Muscle of arm (tissue), 14 donors: ENCODE measurements at places on chromosomes 4 and X.

DNA sequence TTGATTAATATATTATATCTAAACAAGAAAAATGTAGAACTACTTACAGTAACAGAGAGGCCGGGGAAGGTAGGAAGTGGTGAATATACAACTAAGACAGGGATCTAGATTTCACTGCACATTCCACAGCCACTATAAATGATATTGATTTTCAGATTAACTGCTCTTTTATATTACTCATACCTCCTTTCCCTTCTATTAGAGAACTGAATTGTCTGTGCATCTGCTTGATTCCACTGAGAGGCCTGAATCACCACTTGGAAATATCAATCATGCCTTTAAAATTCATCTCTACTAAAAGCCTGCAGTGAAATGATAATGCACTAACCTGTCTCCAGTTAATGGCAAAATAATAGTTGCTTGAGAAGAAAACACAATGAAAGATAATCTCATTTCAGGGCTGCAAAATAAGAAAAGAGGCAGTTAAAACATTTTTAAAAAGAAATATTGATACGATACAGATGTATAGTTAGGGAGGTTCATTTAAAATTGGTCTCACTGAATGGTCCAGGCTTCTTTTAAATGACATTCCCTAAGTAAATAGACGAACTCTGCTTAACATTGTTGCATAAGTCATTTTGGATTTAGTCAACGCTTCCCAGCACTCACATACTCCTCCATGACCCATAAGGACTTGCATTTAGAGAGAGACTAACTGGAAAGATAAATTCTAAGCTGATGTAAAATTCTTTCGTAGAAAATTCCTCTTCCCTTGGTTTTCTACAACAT is 3.8 kb downstream of the ANTXR2 start:
- no peak for DNase-seq

GRCh38 chrX:150085881-150086280 is 147.6 kb upstream of the EOLA2 start:
- DNase-seq = no peak

- no peak for DNase-seq
Measured at GRCh38 chr4:107804956-107805355, 19.8 kb upstream of the SGMS2 start.

DNA sequence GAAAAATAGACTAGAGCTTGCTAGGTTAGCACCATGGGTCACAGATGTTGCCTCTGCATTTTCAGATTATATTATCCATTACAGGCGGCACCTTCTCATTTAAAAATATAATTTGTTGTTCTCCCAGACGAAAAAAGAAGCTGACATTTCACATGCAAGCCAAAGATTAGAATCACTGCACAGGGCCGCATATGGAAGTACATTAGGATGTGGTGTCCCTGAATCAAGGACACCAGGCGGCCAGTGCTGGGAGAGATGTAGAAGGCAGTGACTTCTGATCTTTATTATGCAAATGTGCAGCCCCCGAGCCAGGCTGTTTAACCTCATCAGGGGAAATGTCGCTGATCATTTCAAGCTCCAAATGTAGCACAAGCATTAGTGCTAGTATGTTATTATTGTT is 22.8 kb downstream of the REELD1 start:
- DNase-seq = no peak

DNA sequence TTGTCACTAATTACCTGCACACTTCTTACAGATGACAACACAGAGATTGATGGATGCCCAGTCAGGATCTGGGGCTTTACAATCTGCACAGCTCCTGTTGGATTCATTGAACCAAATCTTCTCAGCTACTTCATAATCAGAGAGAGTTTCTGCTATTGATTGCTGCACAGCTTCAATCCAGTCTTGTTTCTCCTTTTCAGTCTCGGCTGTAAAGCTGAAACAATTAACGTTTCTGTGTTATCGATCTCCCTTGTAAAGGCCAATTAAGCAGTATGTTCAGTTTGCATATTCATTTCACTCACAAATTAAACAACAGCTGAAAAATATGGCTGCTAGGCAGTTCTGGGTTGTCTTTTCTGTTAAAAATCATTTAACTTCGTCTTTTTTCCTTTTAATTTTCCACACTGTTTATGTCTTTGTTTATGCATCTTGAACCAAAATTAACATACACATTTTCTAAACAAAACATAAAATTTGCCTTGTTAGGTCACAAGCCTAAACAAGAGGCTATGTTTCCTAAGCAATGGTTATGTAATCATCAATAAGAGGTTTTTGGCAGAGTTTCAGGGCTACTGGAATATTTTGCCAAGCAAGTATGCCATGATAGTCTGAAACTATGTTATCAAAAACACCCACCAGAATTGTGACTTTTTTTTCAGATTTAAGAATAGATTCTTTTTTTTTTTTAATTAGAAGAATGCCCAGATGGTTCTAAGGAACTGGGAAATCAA is 79.2 kb downstream of the ARAP2 start:
- no peak for DNase-seq

- DNase-seq = no peak
Measured at GRCh38 chr4:40264995-40265909, 68.4 kb downstream of the RHOH start.

- no peak for DNase-seq
Measured at GRCh38 chr4:5719350-5720055, 8.5 kb downstream of the EVC start.

- DNase-seq = no peak
Measured at GRCh38 chr4:124647599-124647998, 64.9 kb downstream of the ANKRD50 start.

DNA sequence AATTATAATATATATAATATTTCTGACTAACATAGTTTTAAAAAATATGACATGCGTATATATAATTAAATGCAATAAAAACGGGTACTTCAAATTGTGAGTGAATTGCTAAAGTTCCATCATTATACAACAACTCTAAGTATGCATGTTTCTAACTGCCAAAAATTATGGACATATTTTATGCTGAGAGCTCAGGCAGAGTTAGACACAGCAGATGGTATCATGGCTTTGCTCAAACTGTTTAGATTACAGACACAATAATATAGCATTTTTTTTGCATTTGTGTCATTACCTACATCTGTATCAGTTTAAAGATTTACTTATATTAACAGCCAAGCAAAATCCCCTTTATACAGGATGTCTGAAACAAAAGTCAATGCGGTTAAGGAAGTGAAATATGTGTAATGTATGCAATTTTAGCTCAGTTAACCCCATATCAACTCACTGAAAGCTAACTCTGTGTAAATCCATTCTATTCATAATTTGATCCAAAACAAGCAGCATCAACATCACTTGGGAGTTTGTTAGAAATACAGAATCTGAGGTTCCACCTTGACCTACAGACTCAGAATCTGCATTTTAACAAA is 119.1 kb upstream of the CNKSR2 start:
- DNase-seq = no peak

GRCh38 chr4:17414392-17414791 is 97.5 kb downstream of the QDPR start:
- DNase-seq = no peak

DNA sequence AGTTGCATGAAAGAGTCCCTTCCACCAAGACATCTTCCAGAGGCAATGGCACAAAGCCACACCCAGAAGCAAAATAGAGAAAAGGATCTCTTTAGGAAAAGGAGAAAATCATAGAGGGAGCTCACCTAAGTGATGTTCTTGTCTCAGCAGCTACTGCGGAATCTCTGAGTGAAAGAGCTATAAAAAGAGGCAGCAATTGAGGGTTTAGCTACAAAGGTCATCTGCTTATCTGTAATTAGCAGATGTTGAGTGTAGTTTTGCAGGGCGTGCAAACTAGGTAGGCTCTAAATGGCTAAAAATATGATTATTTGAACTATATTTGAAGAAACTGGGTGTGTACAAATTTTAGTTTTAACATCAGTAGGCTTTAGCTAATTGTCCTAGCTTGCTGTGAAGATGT is 276.0 kb downstream of the HS3ST1 start:
- no peak for DNase-seq

- DNase-seq = no peak
Measured at GRCh38 chr4:3871181-3871852, 105.1 kb downstream of the ADRA2C start.

DNA sequence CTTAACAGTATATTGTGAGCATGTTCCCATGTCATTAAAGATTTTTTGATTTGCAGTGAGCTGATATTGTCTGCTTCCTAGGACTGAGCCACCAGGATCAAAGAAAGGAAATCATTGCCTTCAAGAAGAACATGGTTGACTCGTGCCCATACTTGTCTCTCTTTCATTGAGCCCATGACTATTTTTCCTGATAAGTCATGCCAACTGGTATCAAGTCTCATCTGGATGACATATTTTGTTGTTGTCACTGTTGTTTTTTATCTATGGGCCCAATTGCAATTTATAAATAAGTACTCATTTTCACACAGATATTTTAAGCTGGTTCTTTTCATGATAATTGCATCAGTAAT is 10.2 kb upstream of the RHOH start:
- no peak for DNase-seq

DNA sequence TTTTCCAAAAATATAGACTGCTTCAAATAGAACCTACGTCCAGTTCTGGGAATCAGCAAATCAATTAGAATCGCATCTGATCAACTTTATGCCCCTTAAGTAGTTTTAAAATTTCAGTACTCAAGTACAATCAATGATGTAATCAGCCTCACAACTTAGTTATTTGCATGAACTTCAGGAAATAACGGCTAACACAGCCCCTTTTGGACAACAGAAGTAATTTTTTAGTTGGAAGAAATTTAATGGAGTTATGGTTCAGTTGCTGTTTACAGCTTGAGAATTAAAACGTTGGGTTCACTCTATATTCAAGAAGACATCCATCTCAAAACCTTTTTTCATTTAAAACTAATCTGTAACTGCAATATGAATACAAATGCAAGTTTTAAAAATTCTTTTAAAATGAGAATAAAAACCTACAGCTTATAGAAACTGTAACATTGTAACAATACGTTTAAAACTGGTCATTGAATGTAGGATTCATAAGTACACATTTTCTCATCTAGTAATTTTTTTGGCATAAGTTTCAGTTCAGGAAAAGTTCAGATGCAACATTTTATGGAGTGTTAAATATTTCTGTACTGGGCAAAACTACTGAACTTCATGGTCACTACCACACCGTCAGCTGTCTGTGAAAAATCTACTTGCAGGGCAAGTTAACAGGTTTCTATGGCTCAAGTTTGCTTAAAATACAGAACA is 956 bp downstream of the TAPT1 start:
- DNase-seq = peak; percentile 31

DNA sequence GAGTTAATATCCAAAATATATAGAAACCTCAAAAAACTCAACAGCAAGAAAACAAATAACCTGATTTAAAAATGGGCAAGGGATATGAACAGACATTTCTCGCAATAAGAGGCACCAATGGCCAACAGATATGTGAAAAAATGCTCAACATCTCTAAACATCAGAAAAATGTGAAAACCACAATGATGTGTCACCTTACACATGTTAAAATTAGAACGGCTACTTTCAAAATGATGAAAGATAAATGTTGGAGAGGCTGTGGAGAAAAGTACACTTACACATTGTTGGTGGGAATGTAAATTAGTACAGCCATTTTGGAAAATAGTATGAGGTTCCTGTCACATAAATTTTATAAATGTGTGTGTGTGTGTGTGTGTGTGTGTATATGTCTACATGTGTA is 731.3 kb downstream of the DMD start:
- DNase-seq = no peak

GRCh38 chr4:88212253-88212561 is 53.8 kb upstream of the ABCG2 start:
- DNase-seq = no peak

- no peak for DNase-seq
Measured at GRCh38 chr4:135249024-135249423, 1047.4 kb upstream of the PABPC4L start.

- no peak for DNase-seq
Measured at GRCh38 chrX:16137416-16138107, 14.2 kb downstream of the GRPR start.

DNA sequence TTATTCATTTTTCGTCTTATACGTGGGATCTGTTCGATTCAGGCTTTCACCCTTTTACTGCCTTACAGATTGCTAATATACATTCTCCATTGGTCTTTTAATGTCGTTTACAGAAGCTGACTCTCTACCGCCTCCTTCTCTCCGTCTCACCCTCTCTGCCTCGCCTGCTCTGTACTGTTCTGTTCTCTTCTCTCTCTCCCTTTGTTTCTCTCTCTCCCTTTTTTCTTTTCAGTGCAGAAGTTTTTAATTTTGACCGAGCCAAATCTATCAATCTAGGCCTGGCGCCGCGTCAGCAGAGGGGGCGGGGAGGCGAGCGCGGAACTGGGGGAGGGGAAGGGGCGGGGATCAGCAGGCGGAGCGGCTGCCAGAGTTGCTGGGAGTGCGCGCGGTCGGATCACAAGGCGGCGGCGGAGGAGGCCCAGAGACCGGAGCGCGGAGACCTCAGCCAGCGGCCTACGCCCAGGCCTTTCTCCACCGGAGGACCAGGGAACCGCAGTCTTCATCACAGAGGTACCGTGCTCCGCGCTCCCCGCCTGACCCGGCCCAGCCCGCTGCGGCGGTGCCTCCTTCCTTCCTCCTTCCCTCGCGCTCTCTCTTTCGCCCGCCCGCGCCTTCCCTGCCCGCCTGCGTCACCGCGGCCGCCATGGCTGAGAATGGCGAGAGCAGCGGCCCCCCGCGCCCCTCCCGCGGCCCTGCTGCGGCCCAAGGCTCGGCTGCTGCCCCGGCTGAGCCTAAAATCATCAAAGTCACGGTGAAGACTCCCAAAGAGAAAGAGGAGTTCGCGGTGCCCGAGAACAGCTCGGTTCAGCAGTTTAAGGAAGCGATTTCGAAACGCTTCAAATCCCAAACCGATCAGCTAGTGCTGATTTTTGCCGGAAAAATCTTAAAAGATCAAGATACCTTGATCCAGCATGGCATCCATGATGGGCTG is at the start of gene UBQLN2:
Gene UBQLN2 (plus strand): TSS at position 397 of the 931 bp plus-strand sequence. CDS start 247 bp downstream, at position 644.
- peak; percentile 87 for DNase-seq

GRCh38 chr4:8315435-8316250 is 46.1 kb downstream of the HTRA3 start:
- DNase-seq = peak; percentile 53

DNA sequence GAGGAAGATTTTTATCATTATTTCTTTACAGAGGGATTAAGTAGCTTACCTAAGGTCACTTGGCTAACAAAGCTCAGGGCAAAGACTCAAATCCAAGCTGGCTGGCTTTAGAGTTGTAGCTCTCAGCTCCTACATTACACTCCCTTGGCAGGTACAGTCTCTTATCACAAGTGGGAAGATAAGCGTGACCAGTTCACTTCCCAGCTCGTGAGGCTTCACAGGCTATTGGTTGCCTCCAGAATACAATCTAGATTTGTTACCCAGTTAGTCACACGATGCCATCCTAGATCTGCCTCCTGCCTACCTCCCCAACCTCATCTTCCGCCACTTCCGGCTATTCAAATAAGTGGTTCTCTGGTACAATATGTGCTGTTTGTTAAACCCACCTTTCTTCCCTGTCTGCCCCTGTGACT is 3.7 kb downstream of the MMRN1 start:
- no peak for DNase-seq

DNA sequence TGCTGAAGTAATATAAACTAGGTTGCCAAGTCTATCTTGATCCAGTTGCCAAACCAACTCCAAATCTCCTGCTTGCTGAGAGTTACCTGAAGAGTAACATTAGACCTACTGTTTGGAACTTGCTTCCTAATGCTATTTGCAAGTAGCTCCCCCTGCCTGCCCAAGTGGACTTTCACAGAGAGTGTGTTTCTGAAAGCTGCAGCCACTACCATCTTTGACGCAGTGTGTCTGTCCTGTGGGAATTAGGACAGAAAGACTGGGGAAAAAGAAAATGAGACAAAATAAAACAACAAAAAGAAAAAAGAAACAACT is 195.0 kb upstream of the HS3ST1 start:
- DNase-seq = no peak

- DNase-seq = no peak
Measured at GRCh38 chr4:105061136-105061696, 85.5 kb upstream of the TET2 start.
